ENCODE measurements at places on chromosomes 16 and 17.

GRCh38 chr17:67137860-67138259 is 93.5 kb downstream of the CACNG1 start:
- no peak for DNase-seq

- no peak for DNase-seq
These were observed 408.4 kb upstream of the EEF2KMT start for GRCh38 chr16:5506021-5506420.

DNA sequence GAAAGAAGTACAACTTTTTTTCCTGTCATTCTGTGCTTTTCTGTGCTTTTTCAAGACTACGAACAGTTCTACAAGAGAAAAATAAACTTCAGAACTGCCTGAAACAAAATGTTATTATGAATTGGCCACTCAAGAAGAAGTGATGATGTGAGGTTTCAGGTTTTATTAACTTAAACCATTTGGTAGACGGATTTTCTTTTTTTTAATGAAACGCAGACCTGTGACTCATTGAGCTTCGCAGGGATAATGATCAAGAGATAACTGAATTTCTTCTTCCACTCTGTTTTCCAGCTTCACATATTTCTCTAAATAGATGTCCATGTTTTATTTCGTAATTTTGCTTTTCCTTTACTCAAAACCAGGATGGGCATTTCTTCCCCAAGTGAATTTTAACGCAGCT is 32.7 kb downstream of the AIPL1 start:
- peak; percentile 30 for DNase-seq

DNA sequence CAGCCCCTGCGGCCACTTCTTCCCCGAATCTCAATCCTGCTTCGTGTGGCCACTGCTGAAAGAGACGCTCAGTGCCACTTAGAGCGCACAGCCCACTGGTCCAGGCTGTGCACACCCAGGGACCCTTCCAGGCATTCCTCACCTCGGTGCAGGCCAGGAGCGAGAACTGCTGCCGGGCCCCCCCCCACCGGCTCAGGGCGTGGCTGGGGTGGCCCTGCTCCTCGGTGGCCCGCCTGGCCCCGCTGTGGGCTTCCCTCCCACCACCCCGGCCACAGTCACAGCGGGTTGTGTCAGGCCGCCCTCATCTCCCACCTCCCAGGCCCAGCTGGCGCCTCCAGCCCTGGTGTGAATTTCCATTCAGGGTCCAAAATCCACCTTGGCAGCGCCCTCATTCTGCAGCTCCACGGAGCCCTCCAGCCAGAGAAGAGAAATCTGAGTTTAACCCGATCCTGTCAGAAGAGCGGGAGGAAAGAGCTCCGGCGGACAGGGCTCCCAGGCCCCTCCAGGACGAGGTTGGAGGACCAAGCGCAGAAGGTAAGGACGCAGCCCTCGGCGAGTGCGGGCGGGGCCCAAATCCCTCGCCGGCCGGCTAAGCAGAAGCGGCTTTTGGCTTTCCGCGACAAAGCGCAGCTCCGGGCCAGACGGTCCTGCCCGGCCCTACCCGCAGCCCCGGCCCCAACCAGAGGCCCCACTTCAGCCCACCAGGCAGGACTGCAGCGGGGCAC is 12.0 kb downstream of the TBC1D16 start:
- peak; percentile 17 for DNase-seq

DNA sequence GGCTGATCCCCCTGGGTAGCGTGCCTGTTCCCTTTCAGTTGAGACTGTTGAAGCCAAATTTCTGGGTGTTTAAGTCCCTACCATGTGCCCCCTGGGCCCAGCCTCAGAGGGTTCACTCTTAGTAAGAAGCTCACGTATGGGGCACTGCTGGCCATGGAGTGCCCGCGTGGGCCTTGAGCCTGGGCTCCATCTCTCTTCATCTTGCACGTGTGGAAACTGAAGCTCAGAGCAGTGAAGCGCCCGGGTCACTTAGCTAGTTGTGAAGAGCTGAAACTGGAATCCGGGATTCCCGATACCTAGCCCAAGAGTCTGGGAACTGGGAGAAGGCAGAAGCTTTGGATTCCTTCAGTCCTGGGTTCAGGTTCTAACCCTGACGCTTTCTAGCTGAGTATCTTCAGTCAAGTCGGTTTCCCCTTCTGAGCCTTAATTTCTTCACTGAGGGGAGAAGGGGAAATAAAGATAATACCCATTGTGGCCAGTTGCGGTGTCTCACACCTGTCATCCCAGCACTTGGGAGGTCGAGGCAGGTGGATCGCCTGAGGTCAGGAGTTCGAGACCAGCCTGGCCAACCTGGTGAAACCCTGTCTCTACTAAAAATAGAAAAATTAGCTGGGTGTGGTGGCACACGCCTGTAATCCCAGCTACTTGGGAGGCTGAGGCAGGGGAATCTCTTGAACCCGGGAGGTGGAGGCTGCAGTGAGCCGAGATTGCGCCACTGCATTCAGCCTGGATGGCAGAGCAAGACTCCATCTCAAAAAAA is 103.9 kb downstream of the OR1D5 start:
- DNase-seq: no peak

- no peak for DNase-seq
These were observed 38.6 kb upstream of the TENT4B start for GRCh38 chr16:50114357-50115129.

- DNase-seq: no peak
These were observed 32.7 kb downstream of the ZNF750 start for GRCh38 chr17:82807101-82807500.

- no peak for DNase-seq
These were observed 8.9 kb downstream of the ALOX15 start for GRCh38 chr17:4632581-4632920.

- no peak for DNase-seq
These were observed 204.8 kb upstream of the C17orf78 start for GRCh38 chr17:37170881-37171425.

DNA sequence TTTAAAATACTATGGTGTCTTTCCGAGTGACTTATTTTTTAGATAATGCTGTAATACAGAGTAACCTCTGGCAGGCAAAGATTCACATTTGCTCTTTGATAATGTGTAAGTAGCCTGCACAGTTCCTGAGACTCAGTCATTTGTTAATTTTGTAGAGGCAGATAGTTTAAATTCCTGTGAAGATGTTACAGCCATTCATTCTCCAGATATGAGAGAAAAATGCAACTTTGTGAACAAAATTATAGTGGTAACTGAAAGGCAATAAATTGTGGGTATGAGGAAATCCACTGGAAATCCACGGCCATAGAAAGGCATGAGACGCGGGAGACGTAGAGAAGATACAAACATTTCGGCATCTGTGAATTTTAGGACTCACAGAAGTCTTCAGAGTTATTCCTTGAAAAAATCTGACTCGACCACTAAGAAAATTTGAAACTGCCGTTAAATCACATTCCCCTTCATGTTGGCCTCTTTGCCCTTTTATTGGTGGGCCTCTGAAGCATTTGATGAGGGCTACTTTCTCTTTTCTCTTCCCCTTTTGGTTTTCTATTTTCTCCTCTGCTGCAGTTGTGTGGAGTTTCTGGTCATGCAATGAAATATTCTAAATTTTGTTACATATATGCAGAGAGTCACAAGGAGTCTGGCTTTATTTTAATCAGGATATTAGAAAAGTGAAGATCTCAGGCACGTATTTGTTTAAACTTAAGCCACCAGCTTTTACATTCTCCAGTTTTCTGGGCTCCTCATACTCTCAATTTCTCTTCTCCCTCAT is 18.8 kb downstream of the HS3ST3A1 start:
- DNase-seq: peak; percentile 73

DNA sequence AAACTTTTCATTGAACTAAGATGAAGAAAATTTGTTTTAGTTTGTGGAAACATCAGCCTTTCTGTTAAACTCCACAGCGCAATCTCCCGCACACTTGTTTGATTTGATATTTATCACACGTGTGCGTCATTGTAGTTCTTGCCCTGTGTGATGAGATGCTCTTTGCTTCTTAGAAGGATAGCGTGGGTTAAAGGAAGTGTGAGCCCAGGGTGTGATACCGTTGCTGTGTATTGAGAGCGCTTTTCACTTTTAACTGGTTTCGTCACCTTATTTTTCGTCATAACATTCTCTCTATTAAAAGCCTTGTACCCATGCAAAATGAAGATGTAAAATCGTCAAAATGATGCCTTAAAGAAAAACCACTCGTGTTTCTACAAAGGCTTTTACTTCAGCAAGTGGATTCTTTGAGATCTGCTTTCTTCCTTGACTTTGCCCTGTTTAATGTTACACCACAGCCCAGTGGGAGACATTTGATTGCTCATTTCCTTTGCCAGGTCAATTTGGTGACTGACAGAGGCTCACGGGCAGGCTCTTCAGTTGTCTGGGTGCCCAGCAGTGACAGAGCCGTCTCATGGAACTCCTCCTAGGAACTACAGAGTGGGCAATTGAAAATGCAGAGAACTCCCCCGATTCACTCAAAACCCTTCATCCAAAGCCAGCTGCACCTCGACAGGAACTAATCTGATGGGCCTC is 61.1 kb downstream of the RPA1 start:
- DNase-seq: no peak

GRCh38 chr16:4675864-4676786 is 17.2 kb upstream of the NUDT16L1 start:
- no peak for DNase-seq

DNA sequence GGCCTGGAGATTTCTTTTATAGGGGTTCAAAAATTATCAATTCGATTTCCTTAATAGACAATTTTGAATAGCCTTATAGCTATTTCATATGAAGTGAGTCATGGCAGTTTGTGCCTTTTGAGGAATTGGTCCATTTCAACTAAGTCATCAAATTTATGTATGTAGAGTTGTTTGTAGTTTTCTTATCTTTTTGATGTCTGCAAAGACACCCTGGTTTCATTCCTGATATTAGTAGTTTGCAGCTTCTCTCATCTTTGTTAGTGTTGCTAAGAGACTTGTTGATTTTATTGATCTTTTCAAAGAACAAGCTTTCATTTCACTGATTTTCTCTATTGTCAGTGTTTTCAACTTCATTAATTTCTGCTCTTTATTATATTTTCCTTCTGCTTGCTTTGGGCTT is 44.2 kb downstream of the N4BP1 start:
- DNase-seq: no peak

GRCh38 chr16:72129976-72130656 is 36.5 kb downstream of the DHX38 start:
- DNase-seq: no peak

DNA sequence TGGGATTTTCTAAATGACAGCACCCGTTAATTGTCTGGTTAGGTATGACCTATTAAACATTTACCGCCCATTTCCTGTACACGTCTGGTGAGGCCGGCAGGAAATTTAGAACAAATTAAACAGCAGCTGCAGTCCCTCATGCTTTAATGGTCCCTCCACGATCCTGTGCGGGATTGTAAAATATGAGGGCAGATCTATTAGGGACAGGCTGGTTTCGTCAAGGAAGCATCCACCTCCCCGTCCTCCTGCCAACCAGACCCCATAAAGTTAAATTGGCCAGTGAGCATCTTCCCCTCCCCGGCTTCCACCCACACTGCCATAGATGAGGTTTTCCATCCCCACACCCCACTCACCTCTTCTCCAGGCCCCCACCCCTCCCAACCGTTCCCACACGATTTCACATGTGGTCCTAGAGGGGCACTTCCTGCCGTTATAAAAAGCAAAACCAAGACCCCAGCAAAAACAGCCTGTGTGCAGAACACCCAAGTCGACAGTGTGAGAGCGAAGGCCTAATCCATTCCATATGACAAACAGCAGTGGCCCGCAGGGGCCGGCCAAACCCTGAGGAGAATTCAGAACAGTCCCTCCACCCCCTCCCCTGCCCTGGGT is 331.9 kb downstream of the FOXL1 start:
- DNase-seq: peak; percentile 38

GRCh38 chr17:66296289-66296725 is 6.1 kb upstream of the PRKCA start:
- no peak for DNase-seq

- DNase-seq: no peak
These were observed 31.2 kb upstream of the CD300E start for GRCh38 chr17:74654742-74655141.

DNA sequence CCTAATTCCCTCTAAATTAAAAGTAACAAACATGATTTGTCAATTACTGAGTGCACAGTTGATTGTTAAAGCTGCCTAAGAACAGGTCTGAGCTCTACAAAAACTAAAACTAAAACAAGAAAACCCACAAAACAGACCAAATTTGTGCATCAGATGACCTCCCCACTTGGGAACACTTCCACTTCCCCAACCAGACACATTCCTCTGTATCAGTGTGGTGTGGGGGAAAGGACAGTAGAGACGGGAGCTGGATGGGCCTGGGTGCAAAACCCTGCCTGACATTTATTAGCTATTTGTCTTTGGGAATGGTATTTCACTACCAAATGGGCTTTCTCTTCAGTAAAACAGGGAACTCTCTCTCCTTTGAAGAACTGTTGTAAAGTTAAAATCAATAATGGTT is 29.8 kb downstream of the STAT3 start:
- DNase-seq: no peak

DNA sequence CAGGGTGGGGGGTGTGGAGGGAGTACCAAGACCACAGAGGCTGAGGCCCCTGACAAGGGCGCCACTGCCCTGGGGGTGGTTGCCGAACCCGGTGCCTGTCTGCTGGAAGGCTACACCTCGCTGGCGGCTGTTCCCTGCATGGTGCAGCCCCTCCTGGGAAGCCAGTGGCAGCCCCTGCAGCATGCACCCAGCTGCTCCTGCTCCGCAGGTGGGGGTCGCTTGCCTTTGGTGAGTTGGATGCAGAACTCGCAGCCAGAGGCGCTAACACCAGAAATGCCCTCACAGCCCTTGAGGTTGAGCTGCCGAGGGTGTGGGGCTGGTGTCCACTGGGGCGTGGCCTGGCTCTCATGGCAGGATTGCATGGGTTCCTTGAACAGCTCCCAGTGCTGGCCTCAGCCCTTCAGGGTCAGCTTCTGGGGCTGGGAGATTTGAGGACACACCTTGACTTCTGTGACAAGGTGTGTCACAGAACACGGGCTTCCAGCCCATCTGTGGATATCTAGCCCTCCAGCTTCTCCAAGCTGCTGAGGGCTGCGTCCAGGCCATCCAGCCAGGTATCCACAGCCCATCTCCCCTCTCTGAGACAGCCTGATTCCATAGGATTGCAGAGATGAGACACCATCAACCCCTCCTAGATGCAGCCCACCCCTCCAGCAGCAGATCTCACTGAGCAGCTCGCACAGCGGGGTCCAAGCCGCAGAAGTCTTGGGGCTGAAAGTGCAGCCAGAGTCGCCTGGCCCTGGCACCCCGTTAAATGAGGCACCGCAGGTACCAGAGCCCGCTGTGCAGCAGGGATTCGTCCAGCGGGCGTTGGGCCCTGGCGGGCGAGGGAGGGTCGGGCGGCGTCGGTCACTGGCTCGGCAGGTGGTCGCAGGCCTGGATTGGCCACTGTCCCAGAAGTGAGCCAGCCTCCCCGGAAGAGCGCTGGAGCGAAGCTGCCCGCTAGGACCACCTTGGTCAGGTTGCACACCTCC is 586.3 kb downstream of the KCNJ18 start:
- no peak for DNase-seq
